ENCODE measurements at places on chromosomes 16 and 17. TPM values are rescaled to one million over a fixed set of nuclear protein-coding genes. Genes with fewer than 3 reads are reported as not detected.

- H3K4me3 ChIP-seq = no peak overlapping the region
- H3K4me1 ChIP-seq = peaks cover 26% of the 10 kb centered on the region
- peak overlapping the region; percentile 49 for H3K27ac ChIP-seq
- H3K36me3 ChIP-seq = no peaks in the 10 kb centered on the region
Measured at GRCh38 chr16:72876981-72877373, 171.0 kb downstream of the ZFHX3 start.

DNA sequence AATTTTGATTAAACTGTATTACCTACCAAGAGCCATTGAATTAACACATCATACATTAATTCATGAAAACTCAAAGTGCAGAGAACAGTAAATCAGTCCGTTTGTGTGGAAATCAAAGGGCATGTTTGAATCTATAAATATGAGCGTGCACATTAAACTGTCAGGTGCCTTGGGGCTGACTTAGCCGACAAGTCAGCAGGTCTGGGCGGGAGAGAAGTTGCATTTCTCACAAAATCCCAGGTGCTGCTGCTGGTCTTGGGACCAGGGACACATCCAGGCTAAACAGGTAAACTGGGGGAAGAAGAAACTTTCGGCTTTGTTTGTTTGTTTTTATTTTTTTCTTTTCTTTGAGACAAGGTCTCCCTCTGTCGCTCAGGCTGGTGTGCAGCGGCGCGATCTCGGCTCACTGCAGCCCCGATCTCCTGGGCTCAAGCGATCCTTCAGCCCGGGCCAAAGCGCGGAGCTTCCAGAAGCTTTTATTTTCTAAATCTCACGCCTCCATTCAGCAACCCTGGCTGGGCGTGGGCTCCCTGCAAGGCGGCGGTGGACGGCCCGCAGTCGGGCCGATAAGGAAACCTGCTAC lies 213.9 kb downstream of the MRTFB start:
- peak overlapping the region; percentile 84 for H3K27ac ChIP-seq
- no peaks in the 10 kb centered on the region for H3K27me3 ChIP-seq
- H3K36me3 ChIP-seq = no peaks in the 10 kb centered on the region
- peak overlapping the region; percentile 84 for H3K4me3 ChIP-seq
- H3K4me1 ChIP-seq = peaks cover 18% of the 10 kb centered on the region
- no peak for DNase-seq

GRCh38 chr17:74407384-74407783 lies 24.5 kb upstream of the GPRC5C start:
- DNase-seq = no peak
- no peaks in the 10 kb centered on the region for H3K36me3 ChIP-seq
- H3K4me3 ChIP-seq = no peak overlapping the region
- no peak overlapping the region for H3K27ac ChIP-seq
- H3K4me1 ChIP-seq = no peaks in the 10 kb centered on the region

GRCh38 chr17:54085934-54086333 lies 263.2 kb downstream of the KIF2B start:
- no peak overlapping the region for H3K4me3 ChIP-seq
- no peaks in the 10 kb centered on the region for H3K4me1 ChIP-seq
- H3K27me3 ChIP-seq = no peaks in the 10 kb centered on the region
- H3K27ac ChIP-seq = no peak overlapping the region
- DNase-seq = no peak

- no peak overlapping the region for H3K27ac ChIP-seq
- H3K4me1 ChIP-seq = no peaks in the 10 kb centered on the region
- DNase-seq = no peak
- H3K4me3 ChIP-seq = no peak overlapping the region
- H3K36me3 ChIP-seq = peaks cover 6% of the 10 kb centered on the region
- H3K27me3 ChIP-seq = no peaks in the 10 kb centered on the region
Measured at GRCh38 chr16:28561557-28562187, 8.0 kb downstream of the SGF29 start.

- H3K4me1 ChIP-seq = peaks cover 47% of the 10 kb centered on the region
- no peak for DNase-seq
- no peak overlapping the region for H3K27ac ChIP-seq
- H3K27me3 ChIP-seq = no peaks in the 10 kb centered on the region
- no peak overlapping the region for H3K4me3 ChIP-seq
Measured at GRCh38 chr16:19137201-19138128, 23.7 kb downstream of the ITPRIPL2 start.

DNA sequence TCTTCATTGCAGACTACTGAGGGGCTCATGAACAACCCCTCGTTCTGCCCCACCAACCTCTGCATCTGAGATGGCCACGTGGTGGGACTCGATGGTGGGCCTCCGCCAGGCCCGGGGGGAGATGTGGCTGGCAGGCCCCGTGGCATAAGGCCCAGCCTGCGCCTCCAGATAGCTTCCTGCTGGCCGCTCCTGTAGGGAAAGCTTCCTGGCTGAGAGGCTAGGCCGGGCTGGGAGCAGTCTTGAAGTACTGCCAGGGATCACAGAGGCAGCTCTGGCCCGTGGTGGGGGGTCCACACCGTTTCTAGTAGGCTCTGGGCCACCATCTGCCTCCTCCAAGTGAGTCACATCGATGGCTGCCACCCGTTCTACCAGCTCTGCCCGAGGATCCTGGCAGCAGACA lies 7.6 kb downstream of the CAMKK1 start:
- no peak overlapping the region for H3K27ac ChIP-seq
- H3K27me3 ChIP-seq = no peaks in the 10 kb centered on the region
- no peak for DNase-seq
- H3K4me1 ChIP-seq = peaks cover 52% of the 10 kb centered on the region
- H3K36me3 ChIP-seq = peaks cover 41% of the 10 kb centered on the region
- H3K4me3 ChIP-seq = no peak overlapping the region

- DNase-seq = no peak
- no peak overlapping the region for H3K27ac ChIP-seq
- H3K27me3 ChIP-seq = no peaks in the 10 kb centered on the region
Measured at GRCh38 chr17:60618854-60619526, 19.0 kb downstream of the PPM1D start.

DNA sequence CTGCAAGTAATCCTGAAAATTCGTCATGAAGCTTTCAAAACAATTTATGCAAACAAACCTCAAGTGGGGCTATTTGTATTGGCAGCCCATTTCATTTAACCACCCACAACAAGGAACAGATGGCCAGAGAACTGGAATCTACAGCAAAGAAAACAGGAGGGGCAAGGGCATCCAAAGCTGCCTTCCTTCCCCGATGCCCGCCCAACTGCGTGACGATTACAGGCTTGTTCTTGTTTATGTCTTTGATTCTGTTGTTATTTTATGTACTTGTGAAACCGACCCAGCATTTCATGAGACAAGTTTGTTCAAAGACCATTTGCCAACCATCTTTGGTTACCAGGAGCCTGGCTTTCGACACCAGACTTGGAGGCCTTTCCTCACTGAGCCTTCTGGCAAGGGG lies 59.1 kb upstream of the IRX6 start:
- no peak overlapping the region for H3K4me3 ChIP-seq
- no peaks in the 10 kb centered on the region for H3K36me3 ChIP-seq
- DNase-seq = no peak
- H3K27me3 ChIP-seq = no peaks in the 10 kb centered on the region
- H3K27ac ChIP-seq = no peak overlapping the region

DNA sequence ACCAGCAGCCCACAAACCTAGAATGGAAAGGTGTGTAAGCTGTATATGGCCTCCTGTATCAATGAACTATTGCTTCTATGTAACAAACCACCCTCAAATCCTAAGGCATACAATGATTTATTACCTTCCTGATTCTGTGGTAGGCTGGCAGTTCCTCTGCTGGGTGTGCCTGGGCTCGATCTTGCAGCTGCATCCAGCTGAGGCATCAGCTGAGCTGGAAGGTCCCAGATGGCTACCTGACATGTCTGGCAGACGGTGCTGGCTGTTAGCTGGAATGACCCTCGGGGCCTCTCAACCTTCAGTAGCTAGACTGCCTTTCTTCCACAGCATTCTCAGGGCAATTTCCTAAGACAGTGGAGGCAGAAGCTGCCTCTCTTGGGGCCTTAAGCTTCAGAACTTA lies 152.7 kb downstream of the RAB11FIP4 start:
- peaks cover 5% of the 10 kb centered on the region for H3K4me1 ChIP-seq
- no peaks in the 10 kb centered on the region for H3K27me3 ChIP-seq
- H3K36me3 ChIP-seq = no peaks in the 10 kb centered on the region

- H3K36me3 ChIP-seq = no peaks in the 10 kb centered on the region
- no peak overlapping the region for H3K27ac ChIP-seq
- no peak overlapping the region for H3K4me3 ChIP-seq
- H3K4me1 ChIP-seq = no peaks in the 10 kb centered on the region
Measured at GRCh38 chr17:48412841-48413240, 17.2 kb downstream of the SKAP1 start.

DNA sequence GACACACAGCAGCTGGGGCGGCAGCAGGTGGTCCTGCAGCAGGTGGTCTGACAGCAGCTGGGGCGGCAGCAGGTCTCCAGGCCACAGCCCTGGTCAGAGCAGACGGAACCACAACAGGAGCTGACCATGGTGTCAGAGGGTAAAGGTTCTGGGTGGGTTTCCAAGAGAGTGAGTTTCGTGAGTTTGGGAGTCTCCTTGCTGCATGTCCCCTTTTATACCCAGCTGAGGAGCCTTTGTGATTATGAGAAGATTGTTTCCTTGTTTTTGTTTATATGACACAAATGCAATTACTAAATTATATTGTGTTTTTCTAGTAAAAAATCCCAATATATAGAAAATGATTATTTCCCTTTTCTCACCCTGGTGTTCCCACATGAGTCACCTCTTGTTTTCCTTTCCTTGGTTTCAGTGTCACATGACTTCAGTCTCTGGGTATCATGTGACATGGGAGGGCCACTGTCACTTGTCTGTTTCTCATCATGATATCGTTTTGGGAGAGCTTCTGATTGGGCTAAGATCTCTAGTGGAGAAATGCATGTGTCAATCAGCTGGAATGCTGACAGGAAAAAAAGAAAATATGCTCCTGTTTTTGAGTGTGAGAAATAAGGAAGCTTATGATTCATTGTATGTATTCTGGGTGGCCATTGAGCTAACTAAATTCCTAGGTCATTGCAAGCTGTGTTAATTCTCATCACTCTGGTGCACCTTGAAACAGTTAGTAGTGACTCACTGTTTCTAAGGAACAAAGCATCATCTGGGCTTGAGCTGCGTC lies at the start of gene KRTAP4-6:
TSS of gene KRTAP4-6 (minus strand) at position 185 of the 772 bp plus-strand sequence. CDS start at position 128, 57 bp downstream.
- H3K36me3 ChIP-seq = no peaks in the 10 kb centered on the region
- no peak within 1 kb of the TSS for H3K4me3 ChIP-seq
- H3K27ac ChIP-seq = no peak within 1 kb of the TSS
- no peaks in the 10 kb centered on the region for H3K27me3 ChIP-seq

GRCh38 chr16:86075488-86075785 lies 176.5 kb downstream of the IRF8 start:
- H3K27ac ChIP-seq = no peak overlapping the region
- H3K27me3 ChIP-seq = no peaks in the 10 kb centered on the region
- no peaks in the 10 kb centered on the region for H3K36me3 ChIP-seq

The STH gene
- total RNA-seq = not detected

The QRICH2 gene
- total RNA-seq = 2.5 TPM

The MT1M gene
- total RNA-seq = 14.8 TPM

The PRAC2 gene
- total RNA-seq = not detected

The KRTAP4-9 gene
- total RNA-seq = not detected

The ABCA10 gene
- total RNA-seq = 3.9 TPM

All from esophagus muscularis mucosa (tissue), 4 donors.